AG04449 (cell line): ENCODE measurements at places on chromosomes 6 and 20.

DNA sequence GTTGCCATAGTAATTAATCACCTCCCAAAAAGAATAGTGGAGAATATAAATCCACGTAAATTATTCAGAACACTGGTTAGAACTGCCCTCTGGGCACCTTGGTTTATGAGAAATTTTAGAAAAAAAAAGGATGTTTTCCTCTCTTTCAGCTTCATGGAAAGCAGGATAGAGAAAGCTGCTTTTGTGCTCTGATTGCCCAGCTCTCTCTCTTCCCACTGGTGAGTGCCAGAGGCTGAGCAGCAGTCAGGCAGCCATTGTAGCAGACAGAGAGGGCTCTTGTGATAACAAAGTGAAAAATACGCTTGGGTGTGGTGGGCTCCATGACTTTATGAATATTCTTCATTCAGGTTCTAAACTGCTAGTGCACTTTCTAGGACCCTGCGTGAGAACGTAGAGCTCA is 26.4 kb downstream of the SLC35F1 start:
- DNase-seq, result no peak

GRCh38 chr6:45982280-45983036 is 33.2 kb downstream of the CLIC5 start:
- DNase-seq, result no peak

GRCh38 chr20:8018958-8019245 is 659 bp downstream of the TMX4 start:
- no peak for DNase-seq

DNA sequence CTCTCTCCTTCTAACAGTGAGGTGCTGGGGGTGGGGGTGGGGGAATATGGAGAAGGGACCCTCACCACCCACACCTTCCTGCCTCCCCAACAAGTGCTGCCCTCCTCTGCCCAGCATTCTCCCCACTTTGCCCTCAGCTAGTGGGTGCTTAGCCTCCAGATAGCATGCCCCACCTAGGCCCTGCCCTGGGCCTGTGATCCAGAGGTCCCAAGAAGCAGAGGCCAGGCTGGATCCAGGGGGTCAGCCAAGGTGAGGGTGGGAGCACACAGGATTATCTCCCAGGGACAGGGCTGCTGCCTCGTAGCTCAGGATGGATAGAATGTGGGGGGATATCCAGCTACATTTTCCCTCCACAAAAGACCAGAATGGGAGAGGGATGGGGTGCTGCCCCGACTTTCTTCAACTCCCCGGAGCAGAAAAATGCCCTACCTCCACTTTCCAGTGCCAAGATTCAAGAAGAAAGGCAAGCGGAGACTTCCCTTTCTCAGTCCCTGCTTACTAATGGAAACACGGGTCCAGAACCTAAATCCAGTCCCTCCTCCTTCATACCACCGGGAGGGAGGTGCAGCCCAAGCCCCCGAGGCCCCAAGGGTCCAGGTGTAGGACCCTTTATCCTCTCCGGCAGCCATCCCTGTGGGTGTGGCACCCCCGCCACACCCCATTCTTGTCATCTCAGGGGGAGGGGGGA is 987 bp downstream of the ADISSP start:
- no peak for DNase-seq

- DNase-seq, result no peak
These were observed 26.3 kb upstream of the RAB23 start for GRCh38 chr6:57248311-57248895.

GRCh38 chr6:3386374-3386857 is 70.4 kb downstream of the SLC22A23 start:
- DNase-seq, result no peak

DNA sequence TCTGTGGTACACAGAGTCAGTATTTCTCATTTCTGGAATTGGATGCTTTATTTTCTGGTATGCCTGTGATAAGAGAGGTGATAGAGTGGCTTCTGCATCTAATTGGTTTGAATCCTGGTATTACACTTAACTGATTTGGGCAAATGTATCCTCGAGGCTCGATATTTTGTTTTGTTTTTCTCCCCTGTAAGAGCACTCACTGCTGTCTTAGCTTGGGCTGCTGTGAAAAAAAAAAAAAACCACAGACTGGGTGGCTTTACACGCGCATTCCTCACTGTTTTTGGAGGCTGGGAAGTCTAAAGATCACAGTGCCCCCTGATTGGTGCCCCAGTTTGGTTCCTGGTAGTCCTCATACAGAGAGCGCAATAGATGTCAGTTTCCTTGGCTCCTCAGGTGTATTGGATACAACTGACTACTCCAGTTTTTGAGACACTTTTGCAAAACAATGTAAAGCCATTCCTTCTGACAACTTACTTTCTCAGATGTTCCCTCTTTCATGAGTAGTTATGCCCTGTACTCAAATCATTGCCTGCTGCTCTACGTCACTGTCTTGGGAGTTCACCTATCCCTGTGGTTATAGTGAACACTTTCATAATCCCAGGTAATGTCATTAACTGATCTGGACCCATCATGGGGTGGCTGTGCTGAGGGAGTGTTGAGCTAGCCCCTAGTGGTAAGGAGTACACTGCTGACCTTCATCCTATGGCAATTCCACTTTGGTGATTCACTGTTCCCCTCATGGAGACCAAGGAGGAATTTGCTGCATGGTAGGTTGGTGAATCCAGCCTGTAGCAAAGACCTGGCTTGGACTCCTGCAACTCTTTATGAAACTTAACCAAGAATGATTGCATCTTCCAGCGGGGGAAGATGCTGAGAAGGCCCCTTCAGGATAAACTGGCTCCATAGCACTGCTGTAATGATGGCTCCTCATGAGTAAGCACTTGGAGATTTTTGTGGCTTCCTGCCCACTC is 3.5 kb upstream of the ACAT2 start:
- no peak for DNase-seq

- DNase-seq, result no peak
These were observed 5.8 kb upstream of the TMEM14A start for GRCh38 chr6:52664991-52665686.

DNA sequence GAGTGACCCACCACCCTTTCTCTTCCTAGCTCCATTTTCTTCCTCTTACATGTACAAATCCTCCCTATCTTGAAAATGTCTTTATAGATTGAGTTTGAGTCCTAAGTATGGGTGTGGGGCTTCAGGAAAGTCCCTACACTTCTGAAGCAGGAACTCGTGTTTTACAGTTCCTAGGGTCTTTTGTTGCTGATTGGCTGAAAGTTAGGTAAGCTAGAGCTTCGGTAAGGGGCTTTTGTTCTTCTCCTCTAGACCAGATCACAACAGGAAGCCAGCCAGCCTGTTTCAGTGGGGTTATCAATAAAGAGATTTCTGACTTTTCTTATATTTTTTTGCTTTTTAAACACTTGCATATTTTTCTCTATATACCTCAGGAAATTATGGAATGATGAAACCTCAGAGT is 51.3 kb downstream of the CNR1 start:
- no peak for DNase-seq

- peak; percentile 61 for DNase-seq
These were observed 25.6 kb downstream of the WRNIP1 start for GRCh38 chr6:2790588-2791449.

DNA sequence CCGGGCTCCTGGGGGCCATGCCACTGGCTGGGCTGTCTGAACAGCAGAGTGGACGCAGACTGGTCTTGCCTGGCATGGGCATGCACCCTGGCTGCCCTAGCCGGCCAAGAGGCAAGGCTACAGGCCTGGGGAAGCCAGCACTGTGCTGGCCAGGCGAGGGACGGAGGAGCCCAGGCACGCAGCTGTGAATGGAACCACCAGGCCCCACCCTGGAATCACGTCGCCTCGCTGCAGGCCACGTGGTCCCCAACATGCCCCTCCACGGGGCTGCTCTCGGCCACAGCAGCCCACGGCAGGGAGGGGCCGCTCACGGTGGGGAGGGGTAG is 4.0 kb downstream of the UCKL1 start:
- no peak for DNase-seq

- no peak for DNase-seq
These were observed 81.4 kb downstream of the CTNNBL1 start for GRCh38 chr20:37775200-37775599.

- no peak for DNase-seq
These were observed 124.7 kb downstream of the TMEM242 start for GRCh38 chr6:157198425-157199279.

DNA sequence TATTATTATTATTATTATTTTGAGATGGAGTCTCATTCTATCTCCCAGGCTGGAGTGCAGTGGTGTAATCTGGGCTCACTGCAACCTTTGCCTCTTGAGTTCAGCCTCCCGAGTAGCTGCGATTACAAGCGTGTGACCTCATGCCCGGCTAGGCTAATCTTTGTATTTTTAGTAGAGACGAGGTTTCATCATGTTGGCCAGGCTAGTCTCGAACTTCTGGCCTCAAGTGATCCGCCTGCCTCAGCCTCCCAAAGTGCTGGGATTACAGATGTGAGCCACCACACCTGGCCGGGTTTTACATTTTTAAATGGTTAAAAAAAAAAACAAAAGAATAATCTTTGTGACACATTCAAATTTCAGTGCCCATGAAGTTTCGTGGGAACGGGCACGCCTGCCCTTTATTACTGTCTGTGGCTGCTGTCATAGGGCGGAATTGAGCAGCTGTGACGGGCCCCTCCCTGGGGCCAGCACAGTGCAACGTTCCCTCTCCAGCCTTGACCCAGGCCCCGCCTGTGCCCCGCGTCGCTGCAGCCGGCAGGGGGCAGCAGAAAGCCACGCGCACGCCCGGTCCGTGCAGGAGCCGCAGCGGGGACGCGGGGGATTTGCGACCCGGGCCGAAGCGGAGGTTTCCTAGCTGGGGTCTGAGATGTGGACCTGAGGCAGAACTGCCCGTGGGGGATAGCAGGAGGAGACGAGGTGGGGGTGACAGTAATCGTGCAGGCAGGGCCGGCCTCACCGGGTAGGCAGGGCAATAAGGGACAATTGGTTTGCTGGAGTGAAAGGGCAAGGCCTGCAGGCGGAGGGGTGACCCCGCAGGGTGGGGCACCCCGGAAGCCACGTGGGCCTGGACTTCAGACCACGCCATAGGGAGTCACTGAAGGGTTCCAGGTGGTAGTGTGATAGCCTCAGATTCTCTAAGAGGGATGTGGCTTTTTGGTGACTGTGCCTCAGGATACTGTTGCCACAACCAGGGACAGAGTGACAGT is 54.3 kb downstream of the SYTL3 start:
- no peak for DNase-seq

- DNase-seq, result no peak
These were observed 378.1 kb downstream of the BTBD9 start for GRCh38 chr6:38261626-38262025.

GRCh38 chr20:63955281-63955826 is 862 bp downstream of the UCKL1 start:
- no peak for DNase-seq

DNA sequence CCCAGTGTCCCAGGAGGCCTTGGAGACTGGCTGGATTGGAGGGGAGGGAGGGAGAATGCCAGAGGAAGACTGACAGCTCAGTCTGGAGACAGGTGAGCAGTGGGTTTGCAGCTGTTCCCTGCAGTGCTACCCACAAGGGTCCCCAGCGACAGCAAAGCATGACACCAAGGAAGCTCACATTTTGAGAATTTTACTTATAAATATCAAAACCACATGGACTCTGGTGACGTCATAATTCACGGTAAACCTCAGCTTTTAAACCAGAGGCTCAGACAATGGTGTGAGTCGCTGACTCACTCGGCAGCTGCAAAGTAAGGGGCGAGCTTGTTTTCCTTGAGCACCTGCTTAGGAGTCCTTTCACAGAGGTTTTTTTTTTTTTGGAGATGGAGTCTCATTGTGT is 65.2 kb downstream of the THBS2 start:
- no peak for DNase-seq

- no peak for DNase-seq
These were observed at the start of gene PABPC1L for GRCh38 chr20:44909872-44910689. TSS of gene PABPC1L (plus strand) at chr20:44910060. CDS start at chr20:44910144, 84 bp downstream.

- DNase-seq, result no peak
These were observed at the start of gene BLTP3A for GRCh38 chr6:34791701-34792604. TSS of gene BLTP3A (plus strand) at chr6:34792083. CDS start at chr6:34792251, 168 bp downstream.

GRCh38 chr6:24214984-24215383 is 89.0 kb downstream of the NRSN1 start:
- no peak for DNase-seq

DNA sequence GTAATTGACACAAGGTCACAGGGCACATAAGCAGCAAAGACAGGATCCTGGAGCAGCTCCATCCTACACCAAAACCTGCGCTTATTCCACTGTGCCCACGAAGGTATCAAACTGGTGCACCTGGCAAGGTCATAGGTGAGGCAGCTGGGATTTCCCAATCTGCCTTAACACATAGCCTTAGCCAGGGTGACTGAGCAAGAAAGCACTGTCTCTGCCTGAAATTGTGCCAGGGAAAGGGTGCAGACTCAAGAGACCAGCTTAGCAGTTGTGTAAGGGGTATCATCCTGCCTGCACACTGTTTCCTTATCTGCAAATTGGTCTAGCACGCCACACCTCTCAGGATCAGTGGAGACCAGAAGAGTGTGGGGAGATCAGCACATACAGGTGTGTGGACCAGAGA is 82.8 kb downstream of the MAFB start:
- DNase-seq, result no peak

DNA sequence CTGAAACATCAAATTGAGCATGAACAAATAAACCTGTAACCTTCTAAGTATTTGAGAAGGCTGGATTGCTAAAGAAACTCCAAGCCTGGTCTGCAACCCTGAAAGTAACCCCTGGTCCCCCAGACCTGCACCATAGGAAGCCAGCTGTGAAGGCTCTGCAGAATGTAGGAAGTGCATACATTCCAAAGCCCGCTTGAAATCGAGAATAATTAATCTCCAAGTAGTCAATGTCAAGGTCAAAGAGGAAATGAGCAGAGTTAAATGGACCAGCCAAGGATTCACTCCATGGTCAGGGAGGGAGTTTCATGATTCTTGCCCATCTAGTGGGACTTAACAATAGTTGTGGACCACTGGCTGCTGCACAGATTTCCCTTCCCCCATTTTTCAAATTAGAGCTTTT is 107.6 kb upstream of the RNF24 start:
- DNase-seq, result no peak

- DNase-seq, result no peak
These were observed 368.5 kb upstream of the ARID1B start for GRCh38 chr6:156408655-156409054.

DNA sequence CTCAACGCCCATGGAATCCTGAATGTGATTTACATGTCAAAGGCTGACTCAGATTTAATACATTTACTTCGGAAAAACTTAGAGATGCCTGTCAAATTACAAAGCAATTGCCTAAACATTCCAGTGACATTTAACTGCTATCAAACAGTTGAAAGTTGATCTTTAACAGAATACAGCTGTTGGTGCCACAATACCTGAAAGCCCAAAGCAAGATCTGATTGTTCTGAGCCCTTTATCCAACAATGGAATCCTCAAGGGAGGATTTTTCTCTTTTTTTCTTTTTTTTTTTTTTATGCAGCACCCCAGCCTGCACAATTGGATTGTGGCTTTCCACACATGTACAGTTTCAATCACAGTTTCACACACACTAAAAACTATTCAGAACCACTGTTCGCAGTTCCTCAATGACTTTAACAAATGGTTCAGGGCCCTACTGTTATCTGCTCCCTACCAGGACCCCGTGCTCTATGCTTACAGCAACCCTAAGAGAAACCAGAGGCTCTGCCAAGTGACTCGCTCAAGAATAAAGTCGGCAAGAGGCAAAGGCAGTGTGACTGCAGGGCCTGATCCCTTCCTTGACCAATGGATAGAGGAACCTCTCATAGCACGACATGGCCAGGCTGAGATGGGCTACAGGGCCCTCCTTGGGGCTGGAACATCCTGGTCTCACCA is 33.3 kb downstream of the EPB41L2 start:
- no peak for DNase-seq
